ENCODE measurements at places on chromosomes 1 and 21. TPM values are rescaled to one million over a fixed set of nuclear protein-coding genes. Genes with fewer than 3 reads are reported as not detected.

Gene NEK2
- 5.9 TPM for total RNA-seq

Gene PIGM
- total RNA-seq = 7.5 TPM

Gene ACTN2
- total RNA-seq = 3.6 TPM

DNA sequence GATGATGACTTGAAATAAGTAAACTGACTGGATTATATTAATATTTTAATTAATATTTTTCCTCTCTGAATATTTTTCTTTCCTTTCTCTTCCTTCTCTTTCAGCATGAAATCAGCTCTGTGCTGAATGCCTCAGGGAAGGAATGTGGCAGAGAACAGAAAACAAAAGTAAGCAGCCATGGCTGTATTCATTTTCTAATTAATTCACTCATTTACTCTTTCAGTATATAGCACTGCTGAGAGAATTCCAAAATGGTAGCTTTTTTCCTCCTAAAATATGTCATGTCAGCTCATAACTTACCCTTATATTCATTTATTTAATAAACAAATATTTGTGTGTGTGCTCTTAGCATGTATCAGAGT lies 522.5 kb downstream of the PTPRC start:
- no peak overlapping the region for H3K4me3 ChIP-seq
- H3K36me3 ChIP-seq = no peaks in the 10 kb centered on the region
- H3K27me3 ChIP-seq = no peaks in the 10 kb centered on the region
- DNase-seq = no peak
- H3K27ac ChIP-seq = no peak overlapping the region
- H3K4me1 ChIP-seq = peaks cover 8% of the 10 kb centered on the region

GRCh38 chr1:180533266-180533987 lies 25.3 kb upstream of the OVAAL start:
- peak; percentile 70 for DNase-seq
- no peaks in the 10 kb centered on the region for H3K36me3 ChIP-seq
- H3K27me3 ChIP-seq = no peaks in the 10 kb centered on the region
- H3K27ac ChIP-seq = no peak overlapping the region
- H3K4me1 ChIP-seq = no peaks in the 10 kb centered on the region

GRCh38 chr1:161218301-161219077 lies 3.4 kb downstream of the FCER1G start:
- H3K4me1 ChIP-seq = no peaks in the 10 kb centered on the region
- H3K36me3 ChIP-seq = peaks cover 4% of the 10 kb centered on the region
- no peak overlapping the region for H3K27ac ChIP-seq
- DNase-seq = no peak
- no peaks in the 10 kb centered on the region for H3K27me3 ChIP-seq

DNA sequence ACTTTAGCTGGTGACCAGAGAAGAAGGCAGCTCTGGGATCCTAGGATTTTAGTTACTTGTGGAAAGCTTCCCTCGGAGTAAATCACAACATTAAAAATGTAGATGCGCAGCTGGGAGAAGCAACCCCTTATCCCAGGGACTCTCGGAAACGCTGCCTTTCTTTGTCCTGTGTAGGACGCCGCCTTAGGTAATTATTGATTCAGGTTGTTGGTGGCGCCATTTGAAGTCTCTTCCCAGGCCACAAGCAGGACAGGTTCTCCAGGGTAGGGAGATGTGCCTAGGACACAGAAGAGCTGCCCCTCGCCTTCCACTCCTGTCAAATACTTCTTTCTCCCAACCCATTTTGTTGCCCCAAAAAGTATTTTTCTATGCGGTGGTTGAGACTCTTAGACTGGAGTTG lies 10.3 kb downstream of the SLC37A1 start:
- H3K27me3 ChIP-seq = no peaks in the 10 kb centered on the region
- no peak for DNase-seq
- peaks cover 2% of the 10 kb centered on the region for H3K36me3 ChIP-seq
- H3K4me1 ChIP-seq = peaks cover 28% of the 10 kb centered on the region

- no peak overlapping the region for H3K4me3 ChIP-seq
- no peaks in the 10 kb centered on the region for H3K27me3 ChIP-seq
- H3K4me1 ChIP-seq = no peaks in the 10 kb centered on the region
- no peak for DNase-seq
Measured at GRCh38 chr1:2496746-2497145, 20.7 kb downstream of the PLCH2 start.
